Foreskin melanocyte (primary cell): ENCODE measurements at places on chromosomes 13 and 19.

- no peak for DNase-seq
Observed at GRCh38 chr13:99197117-99197651, 3.5 kb upstream of the UBAC2 start.

GRCh38 chr19:5337708-5338655 is 2.6 kb downstream of the PTPRS start:
- no peak for DNase-seq

GRCh38 chr13:99378985-99379733 is 72.0 kb upstream of the GPR183 start:
- no peak for DNase-seq

- no peak for DNase-seq
Observed at GRCh38 chr19:18883526-18884304, 12.2 kb downstream of the CERS1 start.

DNA sequence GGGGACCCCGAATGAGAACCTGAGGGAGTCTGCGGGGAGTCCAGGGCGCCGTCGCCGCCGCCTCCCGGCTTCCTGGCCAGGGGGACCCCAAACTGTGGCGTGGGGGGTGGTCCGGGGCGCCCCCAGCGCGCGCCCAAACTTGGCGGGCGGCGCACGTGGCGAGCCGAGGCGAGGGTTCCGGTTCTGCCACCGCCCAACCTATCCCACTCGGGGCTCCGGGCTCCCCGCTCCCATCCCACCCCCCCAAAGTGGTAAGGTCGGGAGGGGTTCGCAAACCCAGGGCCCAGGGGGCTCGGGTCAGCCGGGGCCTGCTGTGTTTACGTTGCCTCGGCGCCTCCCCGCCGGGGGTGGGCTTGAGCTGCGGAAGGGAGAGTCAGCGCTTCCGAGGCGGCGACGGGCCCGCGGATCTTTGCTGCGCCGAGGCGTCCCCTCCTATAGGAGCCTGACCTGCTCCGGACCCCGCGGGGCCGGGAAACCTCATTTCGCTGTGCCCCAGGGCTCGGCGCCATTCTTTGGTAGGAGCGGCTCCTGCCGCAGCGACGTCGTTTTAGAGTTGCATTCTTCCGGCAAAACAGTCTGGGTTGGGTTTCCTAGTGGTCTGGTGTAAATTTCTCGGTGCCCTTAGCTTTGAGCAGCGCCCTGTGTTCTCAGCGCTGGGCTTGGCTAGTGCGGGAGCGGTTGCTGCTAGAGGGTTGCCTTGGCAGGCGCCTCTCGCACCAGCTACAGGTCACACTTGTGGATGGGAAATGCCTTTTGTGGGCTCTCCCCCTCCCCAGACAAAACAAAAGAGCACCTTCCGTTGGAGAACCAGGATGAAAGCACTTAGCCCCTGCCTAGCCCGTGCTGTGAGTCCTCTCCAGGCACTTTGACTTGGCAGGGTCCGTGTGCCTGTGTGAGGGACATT is 1.2 kb downstream of the DAZAP1 start:
- peak; percentile 42 for DNase-seq

DNA sequence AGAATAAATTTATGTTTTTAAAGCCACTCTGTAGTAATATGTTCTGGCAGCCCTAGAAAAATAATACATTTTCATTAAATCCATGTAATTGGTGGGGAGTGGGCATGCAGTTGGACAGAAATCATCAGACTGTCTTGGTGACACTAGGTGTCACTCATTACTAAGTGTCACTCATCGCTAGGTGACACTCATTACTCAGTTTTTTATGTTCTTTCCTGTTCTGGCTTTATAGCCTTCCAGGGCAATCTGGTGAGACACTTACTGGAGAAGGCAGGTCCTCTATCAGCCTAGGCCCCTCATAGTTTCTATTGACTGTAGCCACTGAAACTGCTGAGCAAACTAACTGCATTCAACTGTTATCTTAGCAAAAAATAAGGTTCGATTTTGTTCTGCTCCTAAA is 542.1 kb downstream of the SLITRK1 start:
- no peak for DNase-seq

DNA sequence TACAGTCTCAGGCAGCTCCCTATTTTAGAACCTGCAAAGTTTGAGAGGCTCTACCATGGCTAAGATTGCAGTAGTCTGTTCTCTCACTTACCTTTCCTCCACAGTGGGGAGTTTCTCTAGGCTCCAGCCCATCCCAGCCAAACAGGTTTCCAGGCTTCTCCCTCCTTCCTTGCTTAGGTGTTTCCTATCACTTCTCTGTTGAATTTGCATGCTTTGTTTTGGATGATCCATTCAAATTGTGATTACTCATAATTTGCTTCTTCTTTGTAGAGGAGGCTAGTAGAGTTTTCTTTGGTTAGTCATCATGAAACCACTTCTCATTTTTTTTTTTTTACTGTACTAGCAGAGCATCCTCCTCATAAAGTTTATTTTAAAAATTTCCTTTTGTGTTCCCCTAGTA is 1242.2 kb upstream of the MIR17HG start:
- DNase-seq = no peak
